SW 1271 (cell line): ENCODE measurements at places on chromosomes 1 and 21.

DNA sequence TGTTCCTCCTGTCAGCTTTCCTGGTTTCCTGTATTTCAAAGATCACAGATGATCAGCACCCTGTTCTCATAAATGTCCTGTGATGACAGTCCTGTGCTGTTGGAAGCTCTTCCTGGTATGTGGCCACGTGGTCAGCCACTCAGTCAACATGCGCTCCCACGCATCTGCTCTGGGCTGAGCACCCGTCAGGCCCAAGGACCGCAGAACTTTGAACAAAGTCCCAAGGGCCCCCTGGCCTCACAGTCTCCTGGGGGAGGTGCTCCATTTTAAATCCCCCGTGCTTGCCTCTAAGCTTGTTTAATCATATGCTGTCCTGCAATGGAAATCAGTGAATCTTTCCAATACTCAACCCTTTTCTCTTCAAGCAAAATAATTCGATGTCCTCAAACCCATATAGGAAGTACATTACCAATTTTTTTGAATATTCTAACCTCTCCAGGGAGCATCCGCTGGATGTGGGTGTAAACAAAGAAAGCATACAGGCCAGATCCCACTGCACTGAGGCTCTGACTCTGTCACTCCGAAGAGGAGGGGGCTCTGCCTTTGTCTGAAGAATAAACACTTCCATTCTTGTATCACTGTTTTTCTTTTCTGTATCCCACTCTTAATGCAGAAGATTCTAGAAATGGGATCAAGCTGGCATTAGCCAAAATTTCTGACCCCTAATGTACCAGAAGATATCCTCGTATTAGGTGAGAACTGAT is 250.3 kb downstream of the SDCCAG8 start:
- DNase-seq, result no peak

- DNase-seq, result no peak
Measured at GRCh38 chr1:177571485-177572076, 398.3 kb downstream of the SEC16B start.

- DNase-seq, result no peak
Measured at GRCh38 chr21:39005502-39005787, 177.8 kb downstream of the PSMG1 start.

DNA sequence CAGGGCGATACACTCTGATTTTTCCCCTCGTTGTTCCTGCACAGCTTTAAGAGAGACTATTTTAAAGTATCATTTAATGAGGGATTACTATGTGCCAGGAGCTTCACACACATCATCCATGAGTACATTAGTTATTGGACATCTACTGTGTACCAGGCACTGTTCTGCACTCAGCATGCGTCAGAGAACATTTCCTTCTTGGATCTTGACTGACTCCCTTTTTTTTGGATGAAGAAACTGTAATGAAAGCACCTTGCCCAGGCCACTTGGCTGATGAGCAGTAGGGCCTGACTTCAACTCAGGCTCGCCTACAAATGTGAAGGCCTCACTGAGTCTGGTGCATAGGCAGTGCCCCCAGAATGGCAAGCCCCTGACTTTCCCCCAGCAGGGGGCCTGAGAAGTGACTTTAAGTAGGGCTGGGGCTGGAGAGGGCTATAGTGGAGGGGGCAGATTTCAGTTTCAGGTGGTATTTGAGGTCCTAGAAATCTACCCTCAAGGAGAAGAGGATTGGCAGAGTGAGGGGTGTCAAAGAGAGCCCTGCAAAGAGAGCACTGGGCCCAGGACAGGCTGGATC is 50.0 kb downstream of the PTPRU start:
- no peak for DNase-seq

GRCh38 chr21:33848249-33848953 is 67.2 kb downstream of the ATP5PO start:
- no peak for DNase-seq

GRCh38 chr21:45093035-45093532 is 18.7 kb downstream of the ADARB1 start:
- no peak for DNase-seq

DNA sequence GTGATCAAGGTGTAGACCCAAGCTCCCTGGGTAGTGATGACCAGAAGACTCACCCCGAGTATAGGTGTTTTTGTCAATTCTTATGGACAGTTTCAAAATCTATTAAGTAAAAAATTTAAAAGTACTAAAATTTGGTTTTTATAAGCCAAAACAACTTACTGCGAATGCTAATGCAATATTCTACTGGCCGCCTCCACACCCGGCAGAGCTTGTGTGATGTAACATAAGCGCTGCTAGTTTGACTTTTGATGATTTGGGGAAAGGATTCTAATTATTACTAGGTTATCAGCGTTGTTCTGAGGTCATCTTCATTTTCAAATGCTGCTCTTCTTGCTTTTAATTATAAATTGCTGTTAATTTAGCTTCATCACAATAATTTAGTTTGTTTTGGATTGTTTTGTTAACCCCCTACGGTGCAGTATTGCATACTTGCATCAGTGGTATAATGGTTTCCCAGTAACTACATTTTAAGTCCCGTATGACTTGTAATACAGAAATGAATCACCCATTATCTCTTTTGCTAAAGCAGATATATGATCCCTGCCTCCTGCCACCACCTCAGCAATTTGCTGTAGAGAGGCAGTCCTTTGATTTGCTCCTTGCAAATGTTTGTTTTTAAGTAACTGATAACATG is 178.0 kb downstream of the SDCCAG8 start:
- DNase-seq, result no peak

- no peak for DNase-seq
Measured at GRCh38 chr1:155250246-155250632, 5.0 kb downstream of the ENTREP3 start.

DNA sequence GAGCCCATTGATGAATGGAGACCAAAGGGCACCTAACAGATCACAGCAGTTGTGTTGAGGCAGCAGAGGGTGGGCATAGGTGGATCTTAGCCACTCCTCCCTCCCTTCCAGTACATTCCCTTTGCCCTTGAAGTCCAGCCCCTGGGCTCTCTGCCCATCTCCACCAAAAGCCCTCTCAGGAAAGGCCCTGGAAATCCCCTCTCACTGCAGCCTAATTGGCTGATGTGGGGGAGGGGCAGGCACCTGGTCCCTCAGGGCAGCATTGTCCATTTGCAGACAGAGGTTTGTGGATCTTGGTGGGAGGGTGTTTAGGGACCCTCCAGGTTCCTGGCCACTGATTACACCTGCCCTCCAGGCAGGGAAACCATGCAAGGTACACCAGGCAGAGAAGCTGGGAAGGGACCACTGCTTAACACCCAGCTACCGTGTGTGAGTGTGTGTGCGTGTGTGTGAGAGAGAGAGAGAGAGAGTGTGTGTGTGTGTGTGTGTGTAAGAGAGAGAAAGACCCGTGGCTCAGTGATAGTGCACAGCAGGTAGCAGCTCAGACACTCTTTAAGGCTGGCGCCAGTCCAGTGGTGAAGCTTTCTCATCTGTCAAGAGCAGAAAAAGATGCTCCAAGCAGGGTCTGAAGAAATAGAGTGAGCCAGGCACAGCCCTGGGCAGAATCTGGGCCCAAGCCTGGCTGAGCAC is 71.1 kb downstream of the MATN1 start:
- DNase-seq, result no peak

DNA sequence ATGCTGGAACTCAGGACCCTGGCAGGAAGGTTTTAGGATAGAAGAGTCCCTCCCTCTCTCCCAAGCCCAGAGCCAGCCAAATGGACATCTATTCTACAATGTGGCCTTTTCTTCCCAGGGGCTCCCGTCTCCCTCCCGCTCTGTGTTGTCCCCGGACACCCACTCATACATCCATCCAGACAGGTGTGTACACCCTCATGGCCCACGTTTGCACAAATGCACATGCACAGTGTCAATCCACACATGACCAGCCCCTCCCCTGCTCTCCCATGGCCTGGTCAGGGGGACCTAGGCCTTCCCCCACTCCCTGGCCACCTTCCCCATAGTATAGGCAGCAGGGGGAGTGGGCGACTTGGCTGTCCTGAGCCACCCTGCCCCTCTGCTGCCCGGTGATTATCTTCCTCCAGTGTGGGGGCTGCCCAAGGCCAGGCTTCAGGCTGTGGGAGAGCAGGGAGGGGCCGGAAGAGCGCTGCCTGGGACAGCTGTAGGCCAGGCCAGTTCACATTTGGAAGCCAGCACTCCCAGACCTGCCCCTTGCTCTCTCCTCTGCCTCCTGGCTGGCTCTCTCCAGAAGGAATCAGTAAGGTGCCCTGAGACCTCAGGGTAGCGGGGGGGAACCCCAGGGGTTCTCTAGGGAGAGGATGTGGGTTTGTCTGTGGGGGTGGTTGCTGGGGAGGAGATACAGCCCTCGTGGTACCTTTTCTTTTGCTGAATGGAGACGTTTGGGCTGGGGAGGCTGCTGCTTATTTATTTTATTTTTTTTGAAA is 4.1 kb upstream of the PTPN7 start:
- DNase-seq, result no peak

- DNase-seq, result no peak
Measured at GRCh38 chr1:2091611-2092604, 41.7 kb downstream of the PRKCZ start.

DNA sequence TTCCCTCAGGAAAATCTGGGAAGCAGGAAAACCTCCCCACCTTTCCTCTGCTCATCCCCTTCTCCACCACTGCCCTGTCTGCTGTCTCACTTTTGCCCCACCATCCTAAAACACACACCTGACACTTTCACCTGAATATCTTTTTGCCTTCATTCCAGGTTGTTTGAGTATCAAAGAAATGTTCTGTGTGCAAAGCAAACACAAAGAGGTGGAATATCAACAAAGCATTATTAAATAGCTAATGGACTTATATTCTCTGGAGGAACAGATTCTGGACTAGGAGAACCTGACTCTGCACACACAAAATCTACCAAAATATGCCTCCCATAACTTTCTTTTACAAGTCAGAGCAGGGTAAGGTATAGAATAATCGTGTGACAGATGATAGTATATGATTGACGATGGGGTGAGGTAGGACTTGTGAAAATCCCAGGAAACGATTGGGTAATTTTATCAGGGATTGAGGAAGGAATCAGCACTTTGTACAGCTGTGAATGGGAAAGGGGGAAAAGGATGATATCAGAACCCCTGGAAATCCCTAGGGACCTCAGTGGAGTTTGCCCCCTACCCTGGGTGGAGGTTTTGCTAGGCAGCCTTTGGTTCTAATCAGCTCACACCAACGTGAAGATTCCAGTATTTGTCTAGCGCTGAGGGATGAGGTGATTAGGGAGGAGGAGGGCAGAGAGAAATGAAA is 87.7 kb downstream of the PROX1 start:
- no peak for DNase-seq

- peak; percentile 75 for DNase-seq
Measured at GRCh38 chr1:172654535-172654934, 4.4 kb upstream of the FASLG start.

- DNase-seq, result no peak
Measured at GRCh38 chr1:212760126-212760823, 31.3 kb downstream of the NSL1 start.

- DNase-seq, result peak; percentile 8
Measured at GRCh38 chr1:84541679-84542078, 32.6 kb downstream of the CTBS start.

- no peak for DNase-seq
Measured at GRCh38 chr1:45563843-45564242, 13.2 kb downstream of the AKR1A1 start.

- DNase-seq, result no peak
Measured at GRCh38 chr1:208513799-208514198, 269.6 kb upstream of the PLXNA2 start.

DNA sequence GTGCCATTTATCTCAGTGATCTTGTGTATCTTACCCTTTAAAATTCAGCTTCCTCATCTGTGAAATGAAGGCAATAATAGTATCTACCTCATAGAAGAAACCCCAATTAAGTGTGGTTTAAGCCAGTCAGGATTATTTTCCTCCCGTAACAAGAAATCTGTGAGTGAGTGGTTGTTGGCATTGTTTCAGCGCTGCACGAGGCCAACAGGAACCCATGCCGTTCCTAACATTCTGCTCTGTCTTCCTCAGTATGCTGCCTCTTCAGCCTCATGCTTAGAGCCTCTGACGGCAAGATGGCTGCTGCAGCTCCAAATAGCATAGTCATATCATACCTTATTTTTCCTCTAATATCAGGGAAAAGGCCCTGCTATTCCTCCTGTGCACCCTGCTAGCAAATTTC is 289.7 kb downstream of the TM2D1 start:
- DNase-seq, result no peak

DNA sequence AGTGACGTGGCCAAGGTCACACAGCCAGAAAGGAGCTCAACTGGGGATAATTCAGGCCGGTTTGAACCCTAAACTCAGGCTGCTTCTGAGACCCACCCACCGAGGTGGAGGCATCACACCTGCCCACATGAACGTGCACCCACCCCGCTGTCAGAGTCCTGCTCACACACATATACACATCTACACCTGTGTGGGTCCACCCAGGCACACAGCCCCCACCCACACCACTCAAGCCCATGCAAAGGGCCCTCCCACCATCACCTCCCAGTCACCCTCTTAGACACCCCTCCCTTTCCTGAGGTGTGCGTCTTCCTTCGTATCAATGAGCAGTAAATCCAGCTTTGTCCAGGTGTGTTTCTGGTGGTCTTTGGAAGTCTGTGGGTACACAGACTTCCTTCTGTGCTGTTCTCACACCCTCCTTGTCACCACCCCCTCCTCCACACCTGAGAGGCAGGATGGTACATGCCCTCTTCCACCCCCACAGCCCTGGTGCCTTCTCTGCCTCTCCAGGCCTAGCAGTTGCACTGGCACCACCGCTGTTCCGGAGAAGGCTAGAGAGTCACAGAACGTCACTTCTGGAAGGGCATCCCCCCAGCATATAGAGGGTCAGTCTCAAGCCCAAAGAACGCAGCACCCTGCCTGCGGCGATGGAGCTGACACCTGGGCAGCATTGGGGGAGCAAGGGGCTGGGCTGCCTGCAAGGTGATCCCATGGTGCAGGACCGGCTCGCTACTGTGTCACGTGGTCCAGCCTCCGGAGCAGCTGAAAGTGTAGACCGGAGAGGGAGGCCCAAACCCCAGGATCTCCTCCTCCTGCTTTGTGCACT is 18.9 kb upstream of the FAM131C start:
- DNase-seq, result no peak

GRCh38 chr1:175555266-175555665 is 188.1 kb downstream of the TNR start:
- no peak for DNase-seq

DNA sequence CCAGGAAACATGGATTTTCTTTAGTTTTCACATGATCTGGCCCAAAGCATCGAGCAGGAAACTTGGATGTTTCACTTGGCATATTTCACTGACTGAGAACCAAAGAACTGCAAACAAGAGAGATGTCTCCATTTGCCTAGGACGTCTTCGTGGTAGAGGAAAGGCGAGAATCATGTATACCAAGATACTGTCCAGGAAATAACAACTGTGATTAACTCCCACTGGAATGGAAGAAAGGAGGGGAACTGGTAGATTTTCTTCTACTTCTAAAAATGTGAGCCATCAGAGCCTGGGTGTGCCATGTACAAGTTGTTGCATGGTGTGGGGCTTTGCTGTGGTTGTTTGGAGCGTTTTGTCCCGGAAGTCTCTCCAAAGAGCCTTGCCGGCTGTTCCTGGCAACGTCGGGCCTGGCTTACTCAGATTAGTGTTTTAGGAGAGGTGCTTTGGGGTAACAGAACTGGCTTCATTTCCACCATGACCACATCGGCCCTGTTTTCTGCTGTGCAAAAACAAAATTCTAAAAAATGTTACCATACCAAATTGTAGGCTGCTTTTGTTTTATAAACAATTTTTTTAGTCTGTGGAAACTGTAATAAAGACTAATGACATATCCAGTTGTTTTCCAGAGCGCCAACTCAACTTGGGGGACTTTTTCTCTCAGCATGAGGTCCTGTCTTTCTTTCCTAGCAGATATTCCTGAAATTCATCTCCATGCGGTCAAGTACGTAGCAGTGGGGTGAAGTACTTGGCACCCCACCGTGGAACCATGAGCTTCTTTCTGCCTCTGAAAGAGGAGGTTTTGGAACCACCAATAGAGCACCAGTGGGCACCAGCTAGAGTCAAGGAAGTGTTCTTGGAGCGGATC is 118.3 kb downstream of the TM2D1 start:
- no peak for DNase-seq

GRCh38 chr1:241717975-241718374 is 65.9 kb downstream of the WDR64 start:
- no peak for DNase-seq
